ENCODE measurements at places on chromosomes 12 and 14. TPM values are rescaled to one million over a fixed set of nuclear protein-coding genes. Genes with fewer than 3 reads are reported as not detected.

ASCL1 gene
- total RNA-seq, result not detected

B3GNT4 gene
- not detected for total RNA-seq

KRT1 gene
- not detected for total RNA-seq

KCNJ8 gene
- total RNA-seq, result not detected

NELL2 gene
- 0.13 TPM for total RNA-seq

C12orf54 gene
- total RNA-seq, result not detected

RAD51AP1 gene
- total RNA-seq, result 44.9 TPM

RPGRIP1 gene
- not detected for total RNA-seq

OTUB2 gene
- total RNA-seq, result 0.93 TPM

HOXC12 gene
- total RNA-seq, result not detected

TRHDE gene
- total RNA-seq, result not detected

P2RX2 gene
- total RNA-seq, result not detected

RND1 gene
- 0.57 TPM for total RNA-seq

CFAP251 gene
- total RNA-seq, result 3.6 TPM

MYF6 gene
- total RNA-seq, result not detected

AKAP3 gene
- 0.72 TPM for total RNA-seq

TRMT5 gene
- 15.8 TPM for total RNA-seq

ITGA7 gene
- total RNA-seq, result 0.57 TPM

RFC5 gene
- total RNA-seq, result 32.6 TPM

TSPAN11 gene
- total RNA-seq, result 3.2 TPM

MIPOL1 gene
- total RNA-seq, result 55.2 TPM

NTN4 gene
- 68.2 TPM for total RNA-seq

PLBD1 gene
- 1.0 TPM for total RNA-seq

MUCL1 gene
- total RNA-seq, result not detected

JAG2 gene
- 37.5 TPM for total RNA-seq

PLCZ1 gene
- 0.27 TPM for total RNA-seq

LMNTD1 gene
- total RNA-seq, result not detected

SELPLG gene
- total RNA-seq, result 0.22 TPM

LLPH gene
- 8.4 TPM for total RNA-seq

RNASE3 gene
- total RNA-seq, result not detected

DACT1 gene
- total RNA-seq, result 1.5 TPM

LRP1 gene
- 2.9 TPM for total RNA-seq

SIX4 gene
- 4.3 TPM for total RNA-seq

C14orf119 gene
- 41.9 TPM for total RNA-seq

TAS2R43 gene
- not detected for total RNA-seq

IL26 gene
- total RNA-seq, result not detected

SOX5 gene
- 1.3 TPM for total RNA-seq

TECPR2 gene
- 13.8 TPM for total RNA-seq

ADAM21 gene
- total RNA-seq, result 0.36 TPM

KLHL33 gene
- total RNA-seq, result not detected

NRL gene
- total RNA-seq, result 0.57 TPM

PCED1B gene
- 0.40 TPM for total RNA-seq
